ENCODE measurements at places on chromosomes 12 and 14.

DNA sequence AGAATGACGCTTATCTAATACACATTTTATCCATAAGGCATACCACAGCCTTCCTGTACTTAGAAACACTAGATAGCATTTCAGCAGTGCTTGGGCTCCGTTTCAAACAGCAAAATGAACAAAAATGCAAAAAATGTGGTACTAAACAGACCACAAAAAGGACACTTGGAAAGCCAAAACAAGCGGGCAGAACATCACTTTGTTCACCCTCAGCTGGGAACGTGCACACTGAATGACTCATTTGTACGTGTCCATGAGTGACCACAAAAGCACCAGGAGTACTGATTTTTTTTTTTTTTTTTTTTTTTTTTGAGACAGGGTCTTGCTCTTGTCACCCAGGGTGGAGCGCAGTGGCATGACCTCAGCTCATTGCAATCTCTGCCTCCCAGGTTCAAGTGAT, 8.9 kb upstream of the FOXN3 start:
- DNase-seq, result no peak

- no peak for DNase-seq
Observed at GRCh38 chr12:70418101-70418500, 52.0 kb downstream of the KCNMB4 start.

DNA sequence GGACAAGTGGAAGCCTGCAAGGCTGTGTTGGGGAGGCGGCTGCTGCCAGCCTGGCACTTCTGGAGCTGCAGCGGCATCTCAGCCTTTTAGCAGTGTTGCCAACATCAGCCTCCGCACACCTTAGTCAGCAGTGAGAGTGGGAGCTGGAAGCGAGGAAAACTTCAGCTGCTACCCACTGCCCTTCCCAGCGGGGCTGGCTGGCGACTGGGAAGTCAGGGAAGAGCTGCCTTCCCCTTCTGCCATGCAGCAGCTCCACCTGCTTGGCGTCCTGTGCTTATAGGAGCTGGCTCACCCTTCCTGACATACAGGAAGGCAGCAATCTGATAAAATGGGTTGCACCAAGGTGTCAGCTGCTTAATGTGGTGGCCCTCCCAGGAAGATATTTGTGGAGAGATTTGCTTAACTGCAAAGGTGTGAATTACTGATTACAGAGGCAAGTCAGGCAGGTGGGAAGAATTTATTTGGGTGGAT, 15.4 kb upstream of the PLEKHG3 start:
- no peak for DNase-seq

DNA sequence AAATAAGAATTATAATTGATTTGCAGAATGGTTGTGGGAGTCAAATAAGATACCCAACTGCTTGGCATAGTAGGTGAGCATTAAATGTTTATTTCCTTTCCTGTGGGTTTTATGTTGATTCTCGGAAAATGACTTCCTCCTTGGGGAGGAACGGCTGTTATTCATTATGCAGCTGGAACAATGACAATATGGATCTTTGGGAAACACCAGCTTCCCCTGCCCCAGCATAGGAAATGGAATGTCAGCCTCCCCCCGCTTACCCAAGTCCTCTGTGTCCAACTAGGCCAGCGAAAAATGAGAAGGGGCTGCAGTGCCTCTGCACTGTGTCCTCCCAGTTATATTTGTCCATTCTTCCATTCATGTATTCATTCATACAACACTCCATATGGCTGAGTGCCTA, 11.7 kb upstream of the CCDC177 start:
- no peak for DNase-seq

DNA sequence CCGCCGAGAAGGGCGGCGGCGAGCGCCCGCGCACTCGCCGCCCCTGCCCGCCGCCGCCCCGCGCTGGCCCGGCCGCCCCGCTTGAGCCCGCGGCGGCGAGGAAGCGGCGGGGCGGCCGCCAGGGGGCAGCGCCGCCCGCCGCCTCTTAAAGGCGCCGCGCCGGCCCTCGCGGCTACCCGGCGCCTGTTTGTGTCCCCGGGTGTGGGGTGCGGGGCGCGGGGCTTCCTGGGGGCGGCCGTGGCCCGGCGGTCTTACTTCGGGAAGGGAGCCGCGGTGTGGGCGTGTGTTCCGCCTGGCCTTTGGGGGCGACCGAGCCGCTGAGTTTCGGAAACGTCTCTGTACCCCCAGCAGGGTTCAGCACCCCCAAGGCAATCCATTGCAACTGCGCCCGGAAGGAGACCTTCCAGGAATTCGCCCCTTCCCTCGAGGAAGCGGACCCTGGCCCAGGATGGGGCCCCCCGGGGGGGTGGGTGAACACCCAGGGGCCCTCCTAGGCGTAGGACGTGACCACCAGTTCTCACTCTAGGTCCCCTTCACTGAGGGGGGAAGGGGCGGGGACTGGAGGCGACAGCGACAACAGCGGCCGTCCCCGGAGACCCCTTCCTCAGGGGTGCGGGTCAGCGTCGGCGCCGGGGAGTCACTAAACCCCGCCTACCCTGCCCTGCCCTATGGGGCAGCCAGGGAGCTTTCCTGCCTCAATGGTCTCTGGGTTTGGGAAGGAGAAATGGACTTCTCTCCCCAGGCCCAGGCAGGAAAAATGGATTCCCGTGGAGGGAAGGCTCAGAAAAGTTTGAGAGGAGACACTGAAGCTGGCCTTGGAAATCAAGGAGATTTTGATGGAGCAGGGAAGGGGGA, at the start of gene ITPK1:
Gene ITPK1, minus strand, starts transcription at position 105 of the 855 bp plus-strand sequence. CDS start 762 bp downstream, outside the sequence.
- peak; percentile 11 for DNase-seq

Data from SHP77 (cell line).